ENCODE measurements at places on chromosomes 7 and 10.

GRCh38 chr7:117411539-117411938 is 15.8 kb downstream of the ASZ1 start:
- no peak for DNase-seq

DNA sequence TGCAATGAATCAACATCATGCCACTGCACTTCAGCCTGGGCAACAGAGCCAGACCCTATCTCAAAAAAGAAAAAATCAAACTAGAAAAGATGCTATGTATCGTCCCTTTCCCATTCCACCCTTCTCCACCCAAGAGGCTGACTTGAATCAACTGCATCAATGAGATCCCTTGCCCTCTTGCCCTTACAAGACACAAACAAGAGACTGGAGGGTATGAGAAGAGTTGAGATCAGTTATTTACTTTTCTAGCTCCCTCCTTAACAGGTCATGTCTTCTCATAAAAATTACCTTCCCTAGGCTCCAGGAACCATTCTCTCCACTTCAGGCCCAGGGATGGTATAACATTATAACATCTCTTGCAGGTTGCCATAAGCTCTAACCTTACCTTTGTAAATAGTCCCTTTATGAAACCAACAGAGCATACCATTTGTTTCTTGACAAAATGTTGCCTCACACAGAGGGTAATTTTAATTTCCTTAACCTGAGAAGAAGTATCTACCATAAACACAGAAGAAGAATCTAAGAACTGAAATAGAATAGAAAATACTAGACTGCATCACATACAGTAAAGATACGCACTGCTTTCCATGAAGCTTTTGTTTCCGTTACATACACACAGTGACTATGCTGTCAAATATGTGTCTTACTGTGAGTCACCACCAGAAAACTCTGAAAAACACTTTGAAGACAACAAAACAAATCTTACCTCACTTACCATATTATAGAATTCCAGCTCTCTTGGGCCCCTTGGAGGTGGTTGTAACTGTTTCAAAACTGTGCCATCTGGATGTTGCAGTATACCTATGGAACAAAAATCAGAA is 30.5 kb downstream of the IPMK start:
- DNase-seq, result peak; percentile 92

- no peak for DNase-seq
Measured at GRCh38 chr7:136533732-136534131, 334.7 kb upstream of the CHRM2 start.

DNA sequence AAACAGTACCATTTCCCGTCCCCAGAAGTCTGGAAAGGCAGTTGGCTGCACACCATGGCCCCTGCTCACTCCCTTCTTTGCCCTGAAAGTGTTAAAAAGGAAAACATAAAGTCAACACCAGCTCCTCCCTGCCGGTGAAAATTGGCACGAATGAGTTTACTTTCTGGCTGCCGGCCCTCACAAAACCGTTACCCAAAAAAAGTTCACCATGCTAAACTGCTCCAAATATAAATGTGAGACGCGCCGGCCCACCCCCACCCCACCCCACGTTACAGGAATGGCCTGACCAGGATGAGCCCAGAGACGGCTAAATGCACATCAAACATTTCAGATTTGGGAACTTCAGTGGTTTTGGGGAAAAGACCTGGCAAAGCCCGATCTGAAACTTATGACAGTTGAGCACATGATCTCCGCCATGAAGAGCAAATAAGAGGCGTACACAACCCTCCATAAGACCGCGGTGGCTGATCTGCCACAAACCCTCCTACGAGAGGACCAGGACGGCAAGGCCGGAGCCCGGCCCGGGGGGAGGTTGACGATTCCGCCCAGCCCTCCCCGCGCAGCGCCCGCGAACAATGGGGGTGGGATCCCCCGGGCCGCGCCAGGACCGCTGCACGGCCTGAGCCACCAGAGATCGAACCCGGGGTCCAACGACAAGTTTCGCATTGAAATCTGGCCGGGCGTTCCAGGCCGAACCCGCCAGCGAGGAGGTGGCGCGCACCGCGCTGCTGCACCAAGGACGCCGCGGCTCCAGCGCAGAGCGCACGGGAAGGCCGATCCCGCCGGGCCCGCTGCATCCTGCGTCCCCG is 952 bp downstream of the DIP2C start:
- DNase-seq, result peak; percentile 40

DNA sequence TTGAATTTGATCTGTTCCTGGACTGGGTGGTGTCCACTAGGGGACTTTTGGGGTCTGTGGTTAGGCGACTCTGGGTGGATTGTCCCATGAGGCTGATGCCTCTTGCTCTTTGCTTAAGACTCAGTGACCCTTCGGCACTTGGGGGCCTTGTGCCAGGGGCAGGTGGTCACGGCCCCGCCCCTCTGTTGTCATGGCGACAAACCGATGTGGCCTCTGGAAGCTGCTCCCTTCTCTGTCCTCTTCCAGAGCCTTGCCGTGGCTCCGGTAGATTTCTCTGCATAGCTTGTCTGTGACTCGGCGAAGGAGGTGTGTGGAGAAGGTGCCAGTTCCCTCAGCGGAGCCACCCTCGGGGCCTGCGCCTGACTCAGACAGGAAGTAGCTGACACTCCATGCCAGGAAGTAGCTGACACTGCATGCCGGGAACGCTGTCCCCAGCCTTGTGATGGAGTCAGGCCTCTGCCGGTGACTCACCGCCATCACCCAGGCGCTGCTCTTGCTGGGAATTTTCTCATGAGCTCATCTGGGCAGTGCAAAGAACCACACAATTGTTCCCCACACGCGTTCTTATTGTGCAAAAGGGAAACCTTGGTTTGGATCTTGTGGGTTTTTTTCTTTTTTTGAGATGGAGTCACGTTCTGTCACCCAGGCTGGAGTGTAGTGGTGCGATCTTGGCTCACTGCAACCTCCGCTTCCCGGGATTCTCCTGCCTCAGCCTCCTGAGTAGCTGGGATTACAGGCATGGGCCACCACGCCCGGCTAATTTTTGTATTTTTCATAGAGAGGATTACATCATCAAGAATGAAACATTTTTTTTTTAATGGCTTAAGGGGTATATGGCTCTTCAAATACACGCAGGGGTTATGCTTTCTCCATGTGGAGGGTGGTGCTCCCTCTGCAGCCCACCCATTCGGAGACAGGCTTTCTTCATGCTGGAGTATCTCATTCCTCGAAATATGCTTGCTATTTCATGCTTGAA is 72.6 kb downstream of the PFKFB3 start:
- DNase-seq, result peak; percentile 99

DNA sequence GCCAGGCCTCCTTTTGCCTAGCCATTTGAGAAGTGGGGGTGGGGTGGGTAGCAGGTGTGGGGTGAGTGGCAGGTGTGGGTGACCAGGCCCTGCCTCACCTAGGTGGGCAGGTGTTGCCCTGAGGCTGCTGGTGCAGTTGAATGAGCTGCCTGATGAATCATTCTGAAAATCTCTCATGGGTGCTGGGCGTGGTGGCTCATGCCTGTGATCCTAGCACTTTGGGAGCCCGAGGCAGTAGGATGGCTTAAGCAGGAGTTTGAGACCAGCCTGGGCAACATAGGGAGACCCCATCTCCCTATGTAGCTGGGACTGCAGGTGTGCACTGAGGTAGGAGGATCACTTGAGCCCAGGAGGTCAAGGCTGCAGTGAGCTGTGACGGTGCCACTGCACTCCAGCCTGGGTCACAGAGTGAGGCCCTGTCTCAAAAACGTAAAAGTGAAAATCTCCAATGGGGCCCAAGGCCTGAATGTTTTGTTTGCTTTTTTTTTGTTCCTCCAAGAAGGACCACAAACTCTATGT is 17.7 kb downstream of the TSPAN14 start:
- no peak for DNase-seq

DNA sequence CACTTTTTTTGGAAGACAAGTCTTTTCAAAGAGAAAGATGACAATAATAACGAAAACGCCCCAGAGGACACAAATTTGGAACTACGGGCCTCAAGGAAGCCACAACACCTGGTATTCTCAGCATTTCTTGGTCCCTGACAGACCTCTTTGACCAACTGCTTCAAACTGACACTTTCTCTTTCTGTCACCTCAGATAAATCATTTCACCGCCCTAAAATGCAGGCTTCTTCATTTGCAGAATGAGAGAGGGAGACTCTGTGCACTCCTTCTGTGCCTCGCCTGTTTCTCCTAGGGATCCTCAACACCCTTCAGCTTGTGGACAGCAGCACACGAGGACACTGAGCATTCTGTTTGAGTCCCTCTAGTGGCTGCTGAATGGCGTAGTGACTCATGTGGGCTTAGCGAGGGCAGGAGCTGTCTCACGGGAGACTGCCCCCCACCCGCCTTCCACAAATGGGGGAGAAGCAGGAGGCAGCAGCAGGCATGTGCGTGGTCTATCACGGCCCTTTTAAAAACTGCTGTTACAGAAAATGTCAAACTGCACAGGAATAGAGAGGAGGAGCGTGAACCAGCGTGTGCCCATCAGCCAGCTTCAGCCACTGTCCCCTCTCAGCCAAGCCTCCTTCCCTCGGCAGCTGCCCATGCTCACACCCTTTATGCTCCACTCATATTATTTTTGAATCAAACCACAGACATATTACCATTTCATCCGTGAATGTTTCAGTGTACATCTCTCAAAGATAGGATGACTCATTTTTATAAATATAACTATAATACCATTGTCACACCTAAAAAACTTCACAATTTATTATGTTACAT is 41.4 kb downstream of the GSDME start:
- DNase-seq, result peak; percentile 66

DNA sequence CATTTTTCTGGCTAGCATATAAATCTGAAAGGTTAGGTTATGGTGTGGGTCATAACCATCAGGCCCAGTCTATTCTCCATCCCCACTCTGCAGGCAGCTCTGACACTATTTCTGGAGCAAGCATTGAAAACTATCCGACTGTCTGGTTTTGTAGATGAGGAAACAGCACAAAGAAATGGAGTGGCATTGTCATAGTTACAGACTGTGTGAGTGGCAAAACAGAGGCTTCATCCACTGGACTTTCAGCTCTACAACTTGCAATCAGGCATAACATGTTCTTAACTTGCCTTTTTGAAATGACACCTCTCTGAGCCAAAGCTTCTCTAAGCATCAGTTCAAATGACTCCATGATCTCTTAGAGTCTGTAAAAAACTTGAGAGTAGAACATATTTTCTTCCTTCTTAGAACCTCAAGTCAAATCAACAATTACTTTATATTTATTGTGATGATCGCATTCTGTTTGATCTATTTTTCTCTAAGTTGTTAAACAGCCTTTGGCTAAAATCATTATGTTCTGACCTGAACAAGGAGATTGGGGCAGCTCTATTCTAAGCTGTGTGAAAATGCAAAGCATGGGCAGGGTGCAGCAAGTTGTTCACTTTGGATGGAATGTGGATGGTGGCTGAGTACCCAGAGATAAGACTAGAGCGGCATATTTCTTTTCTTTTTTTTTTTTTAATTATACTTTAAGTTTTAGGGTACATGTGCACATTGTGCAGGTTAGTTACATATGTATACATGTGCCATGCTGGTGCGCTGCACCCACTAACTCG is 68.5 kb downstream of the LRRC4 start:
- no peak for DNase-seq

GRCh38 chr7:17339139-17339538 is 40.7 kb downstream of the AHR start:
- DNase-seq, result no peak

GRCh38 chr7:13293264-13294002 is 606.0 kb downstream of the ARL4A start:
- DNase-seq, result peak; percentile 41

DNA sequence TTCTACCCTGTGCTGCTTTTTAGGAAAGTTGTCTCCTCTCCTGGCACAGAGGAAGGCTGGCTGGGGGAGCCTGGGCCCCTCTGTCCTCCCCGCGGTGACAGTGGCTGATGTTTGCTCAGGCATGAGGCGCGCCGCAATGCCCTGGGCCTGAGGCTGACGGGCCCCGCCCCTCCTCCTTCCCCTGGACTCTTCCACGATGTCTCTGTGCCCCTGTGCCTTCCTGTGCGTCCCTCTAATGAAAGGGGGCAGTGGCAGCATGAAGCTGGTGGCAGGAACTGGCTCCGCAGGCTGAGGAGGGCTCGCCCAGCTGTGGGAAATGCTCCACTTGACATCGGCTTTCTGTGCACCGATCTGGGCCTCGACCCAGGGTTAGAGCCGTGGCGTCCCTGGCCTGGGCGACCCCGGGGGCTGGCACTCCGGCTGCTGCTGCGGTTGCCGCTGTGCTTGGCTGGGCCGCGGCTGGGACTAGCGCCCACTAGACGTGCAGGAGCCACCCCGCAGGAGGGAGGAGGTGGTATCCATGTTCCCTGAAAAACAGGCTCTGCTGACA is 67.9 kb downstream of the ZNF680 start:
- no peak for DNase-seq

DNA sequence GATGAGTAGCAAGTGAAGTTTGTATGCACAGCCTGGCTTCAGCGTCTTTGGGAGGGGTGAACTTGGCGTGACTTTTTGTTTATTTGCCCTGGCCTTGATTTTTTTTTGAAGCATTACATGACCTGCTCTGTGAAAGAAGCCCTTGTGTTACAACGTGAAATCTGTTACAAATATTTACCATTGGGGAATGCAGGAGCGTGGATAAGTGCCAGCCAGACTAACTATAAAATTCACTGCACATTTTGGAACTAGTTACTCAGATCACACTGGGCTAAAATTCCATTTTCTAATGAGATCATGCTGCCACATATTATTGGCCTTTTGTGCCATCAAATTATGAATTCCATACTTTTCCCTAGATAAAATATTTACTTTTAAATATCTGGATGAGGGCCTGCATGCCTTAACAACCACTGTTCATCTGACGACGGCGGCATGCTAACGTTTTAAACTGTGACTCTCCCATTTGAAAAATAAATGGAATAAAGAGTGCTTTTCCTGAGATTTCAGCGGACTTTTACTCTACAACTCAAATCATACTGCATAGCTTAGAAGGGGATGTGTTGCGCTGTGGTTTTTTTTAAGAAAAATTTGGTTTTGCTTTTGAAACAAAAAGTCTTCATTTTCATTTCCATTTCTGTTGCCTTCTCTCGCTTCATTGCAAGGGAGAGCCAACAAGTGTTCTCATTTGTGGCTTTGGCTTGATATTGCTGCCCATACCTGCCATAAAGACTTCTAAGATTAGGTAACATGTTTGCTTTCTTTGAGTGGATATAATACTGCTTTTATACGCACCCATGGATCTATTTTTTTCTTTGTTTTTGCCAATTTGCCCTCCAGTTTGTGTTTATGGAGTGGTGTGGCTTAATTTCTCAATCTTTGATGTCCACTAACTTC is 352.2 kb downstream of the TFEC start:
- DNase-seq, result peak; percentile 72

DNA sequence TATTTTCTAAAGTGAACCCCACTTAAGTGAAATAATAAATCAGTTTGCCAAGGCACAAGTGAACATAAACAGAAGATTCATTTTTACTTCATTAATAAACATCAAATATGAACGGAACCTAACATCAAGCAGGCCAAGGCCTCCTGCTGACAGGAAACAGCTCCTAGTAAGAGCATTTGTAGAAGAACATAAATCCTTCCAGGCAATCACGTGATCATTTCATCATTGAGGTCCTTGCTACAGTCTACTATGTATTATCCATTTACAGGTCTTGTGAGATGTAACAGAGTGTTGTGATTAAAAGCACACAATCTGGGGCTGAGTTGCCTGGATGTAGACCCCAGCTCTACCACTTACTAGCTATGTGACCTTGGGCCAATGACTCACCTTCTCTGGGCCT is 70.6 kb downstream of the CALD1 start:
- DNase-seq, result peak; percentile 47

GRCh38 chr10:130834170-130834569 is 477.4 kb downstream of the TCERG1L start:
- no peak for DNase-seq

Data from fibroblast of skin of right biceps (primary cell).